IMR-90 (cell line): ENCODE measurements at places on chromosomes 6 and 20. TPM values are rescaled to one million over a fixed set of nuclear protein-coding genes. Genes with fewer than 3 reads are reported as not detected.
A peak's percentile ranks its signal among the peaks of the same experiment; 100 is the strongest.

GRCh38 chr20:51832276-51832675 is 30.0 kb upstream of the SALL4 start:
- DNase-seq: no peak

DNA sequence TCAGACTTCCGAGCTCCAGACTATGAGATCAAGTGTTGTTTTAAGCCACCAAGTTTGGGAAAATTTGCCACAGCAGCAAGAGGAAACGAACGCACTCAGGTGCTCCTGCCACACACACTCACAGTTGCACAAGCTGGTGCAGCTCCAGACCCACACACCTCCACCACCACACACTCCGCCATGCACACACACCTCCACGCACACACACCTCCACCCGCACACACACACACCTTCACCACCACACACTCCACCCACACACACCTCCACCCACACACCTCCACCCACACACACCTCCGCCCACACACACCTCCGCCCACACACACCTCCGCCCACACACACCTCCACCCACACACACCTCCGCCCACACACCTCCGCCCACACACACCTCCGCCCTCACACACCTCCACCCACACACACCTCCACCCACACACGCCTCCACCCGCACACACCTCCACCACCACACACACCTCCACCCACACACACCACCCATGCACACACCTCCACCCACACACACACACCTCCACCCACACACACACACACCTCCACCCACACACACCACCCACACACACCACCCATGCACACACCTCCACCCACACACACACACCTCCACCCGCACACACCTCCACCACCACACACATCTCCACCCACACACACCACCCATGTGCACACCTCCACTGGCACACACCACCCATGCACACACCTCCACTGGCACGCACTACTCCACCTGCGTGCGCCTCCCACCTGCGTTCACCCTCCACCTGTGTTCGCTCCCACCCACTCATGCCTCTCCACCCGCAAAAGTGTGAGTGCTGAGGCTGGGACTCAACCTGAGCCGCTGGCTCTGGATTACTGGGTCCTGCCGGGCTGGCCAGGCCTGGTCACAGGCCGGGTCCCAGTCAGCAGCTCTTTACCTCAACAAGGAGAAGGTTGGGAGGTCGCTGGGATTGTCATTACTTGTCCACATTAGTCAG is 175.6 kb downstream of the BMP7 start:
- DNase-seq: no peak

- DNase-seq: peak; percentile 16
Observed at GRCh38 chr6:40848038-40848437, 191.0 kb downstream of the UNC5CL start.

GRCh38 chr6:112752305-112752704 is 405.2 kb downstream of the RFPL4B start:
- DNase-seq: no peak

DNA sequence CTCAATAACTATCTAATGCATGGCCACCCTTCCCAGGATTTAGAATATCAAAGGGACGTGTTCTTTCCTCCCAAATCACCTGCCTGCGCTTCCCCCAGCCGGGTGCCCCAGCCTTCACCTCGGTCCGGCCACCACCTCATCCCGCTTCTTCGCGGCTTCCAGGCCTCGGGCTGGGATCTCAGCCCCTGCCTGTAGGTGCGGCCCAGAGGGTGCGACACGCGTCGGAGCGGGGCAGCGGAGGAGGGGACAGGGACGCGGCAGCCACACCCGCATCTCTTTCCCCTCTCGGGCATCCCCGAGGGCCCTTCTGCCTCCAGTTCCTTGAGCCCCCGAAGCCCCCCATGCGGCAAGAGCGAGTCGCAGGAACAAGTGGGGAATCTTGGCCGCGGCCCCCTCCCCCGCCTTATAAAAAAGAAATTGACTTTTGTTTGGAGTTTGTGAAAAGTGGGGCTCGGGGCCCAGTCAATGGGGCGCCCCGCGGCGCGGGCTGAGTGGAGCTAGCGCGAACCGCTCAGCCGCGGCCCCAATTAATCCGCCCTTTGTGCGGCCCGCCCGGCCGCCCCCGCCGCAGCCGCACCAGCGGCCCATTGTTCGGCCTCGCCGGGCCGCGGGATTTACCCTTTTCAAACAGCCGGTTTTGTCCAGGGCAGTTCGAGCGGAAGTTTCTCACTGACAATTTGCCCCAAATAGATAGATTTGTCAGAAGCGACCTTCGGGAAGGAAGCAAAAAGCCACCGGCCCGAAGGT is 8.4 kb upstream of the NR2E1 start:
- DNase-seq: no peak

DNA sequence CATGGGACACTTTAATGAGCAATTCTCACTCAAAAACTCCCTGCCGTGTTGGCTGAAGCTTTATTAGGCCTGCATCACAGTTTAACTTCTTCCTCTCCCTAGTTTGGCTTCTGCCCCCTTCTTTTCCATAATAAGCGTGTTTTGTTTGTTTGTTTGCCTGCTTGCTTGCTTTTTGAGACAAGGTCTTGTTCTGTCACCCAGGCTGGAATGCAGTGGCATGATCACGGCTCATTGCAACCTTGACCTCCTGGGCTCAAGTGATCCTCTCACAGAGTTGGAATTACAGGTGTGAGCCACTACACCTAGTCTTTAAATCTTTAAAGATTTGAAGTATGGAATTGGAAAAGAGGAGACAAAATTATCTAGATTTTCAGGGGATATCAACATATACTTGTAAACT is 25.4 kb upstream of the DNAAF9 start:
- no peak for DNase-seq

- no peak for DNase-seq
Observed at GRCh38 chr6:35730745-35731413, 6.0 kb upstream of the ARMC12 start.

GRCh38 chr6:142683714-142684141 is 261.2 kb downstream of the HIVEP2 start:
- no peak for DNase-seq

DNA sequence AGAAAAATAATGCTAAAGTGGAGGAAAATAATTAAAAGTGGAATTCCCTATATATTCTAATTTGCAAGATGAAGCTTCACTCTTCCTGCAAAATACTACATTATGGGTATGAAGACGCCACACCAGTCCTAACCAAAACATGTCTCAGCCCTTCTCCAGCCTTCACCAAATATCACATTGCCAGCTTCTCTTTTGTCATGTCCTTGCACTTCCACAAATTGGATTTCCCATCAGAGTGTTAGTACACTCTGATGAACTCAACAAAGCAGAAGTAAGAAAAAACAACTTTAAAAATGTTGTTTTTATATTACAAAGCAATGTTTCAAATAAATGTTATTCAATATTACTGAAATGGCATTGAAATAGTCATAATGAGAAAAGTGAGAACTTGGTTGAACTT is 62.4 kb upstream of the RNF146 start:
- no peak for DNase-seq

DNA sequence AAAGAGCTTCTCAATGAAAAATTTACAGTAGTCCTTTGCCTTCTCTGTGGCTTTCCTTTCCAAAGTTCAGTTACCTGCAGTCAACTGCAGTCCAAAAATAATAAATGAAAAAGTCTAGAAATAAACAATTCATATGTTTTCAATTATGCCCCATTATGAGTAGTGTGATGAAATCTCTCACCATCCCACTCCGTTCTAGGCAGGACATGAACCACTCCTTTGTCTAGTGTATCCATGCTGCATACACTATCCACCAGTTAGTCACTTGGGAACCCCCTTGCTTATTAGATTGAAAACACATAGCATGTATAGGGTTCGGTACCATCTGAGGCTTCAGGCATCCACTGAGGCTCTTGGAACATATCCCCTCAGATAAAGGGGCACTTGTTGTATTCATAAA is 80.6 kb upstream of the EYA4 start:
- peak; percentile 28 for DNase-seq

DNA sequence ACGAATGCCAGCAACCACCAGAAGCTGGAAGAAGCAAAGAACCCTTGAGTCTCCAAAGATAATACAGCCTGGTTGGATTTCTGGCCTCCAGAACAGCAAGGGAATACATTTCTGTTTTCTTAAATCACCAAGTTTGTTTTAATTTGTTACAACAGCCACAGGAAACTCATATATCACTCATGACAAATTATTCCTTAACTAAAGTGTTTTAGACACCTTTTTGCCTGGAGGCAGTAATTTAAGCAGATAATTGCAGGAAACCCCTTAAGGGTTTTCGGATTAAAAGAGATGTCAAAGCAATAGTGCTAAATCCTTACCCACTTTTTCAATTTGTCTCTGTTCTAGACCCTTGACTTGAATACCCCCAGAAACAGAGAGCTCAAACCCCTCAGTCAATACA is 1050.0 kb downstream of the EPHA7 start:
- DNase-seq: no peak

DNA sequence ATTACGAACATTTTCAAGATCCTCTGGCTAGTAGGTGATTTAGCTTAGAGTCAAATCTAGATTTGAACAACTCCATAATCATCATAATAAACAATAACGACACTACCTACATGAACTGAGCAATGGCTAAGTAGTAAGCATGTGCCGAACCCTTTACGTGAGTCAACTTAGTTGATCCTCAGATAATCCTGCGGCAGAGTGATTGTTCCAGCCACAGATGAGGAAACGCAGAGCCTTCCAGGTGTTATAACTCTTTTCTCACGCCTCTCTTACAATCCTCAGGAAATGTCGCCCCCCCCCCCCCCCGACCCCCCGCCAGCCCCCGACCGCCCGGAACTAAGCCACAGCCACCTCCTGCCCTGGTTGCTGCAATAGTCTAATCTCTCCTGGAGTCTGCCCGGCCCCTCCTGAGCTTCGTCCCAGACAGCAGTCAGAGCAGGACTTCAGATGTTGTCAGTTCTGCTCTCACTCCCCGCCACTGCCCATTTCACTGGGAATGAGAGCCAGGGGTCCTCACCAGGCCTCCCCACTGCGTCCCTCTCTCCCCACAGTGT is 141.5 kb upstream of the AGPAT4 start:
- no peak for DNase-seq

GRCh38 chr20:41030061-41030460 is 1.4 kb downstream of the TOP1 start:
- DNase-seq: no peak

- no peak for DNase-seq
Observed at GRCh38 chr20:54015496-54015895, 54.9 kb downstream of the BCAS1 start.

The TUBB2B gene
- total RNA-seq: 13.3 and 13.6 TPM in 2 replicates

The GNMT gene
- total RNA-seq: not detected in 2 replicates

The OR11A1 gene
- not detected in 2 replicates for total RNA-seq

The MEP1A gene
- not detected in 2 replicates for total RNA-seq

The HLA-DQB1 gene
- total RNA-seq: not detected in 2 replicates

The AURKA gene
- total RNA-seq: 83.3 and 88.0 TPM in 2 replicates

The FOXQ1 gene
- total RNA-seq: not detected in 2 replicates

The SLC17A2 gene
- not detected in 2 replicates for total RNA-seq

The CLPSL1 gene
- not detected in 2 replicates for total RNA-seq

The KCNQ5 gene
- total RNA-seq: 1.3 and 1.7 TPM in 2 replicates

The GSTA2 gene
- not detected in 2 replicates for total RNA-seq

The NNAT gene
- 2.0 and 2.8 TPM in 2 replicates for total RNA-seq

The BANF2 gene
- total RNA-seq: not detected in 2 replicates

The NFKBIL1 gene
- total RNA-seq: 10.0 and 10.8 TPM in 2 replicates
